Hypothalamus (tissue), 51 donors: ENCODE measurements at places on chromosomes 5 and 9.
A peak's percentile ranks its signal among the peaks of the same experiment; 100 is the strongest.

GRCh38 chr5:38929838-38930237 lies 84.0 kb downstream of the OSMR start:
- DNase-seq = no peak

DNA sequence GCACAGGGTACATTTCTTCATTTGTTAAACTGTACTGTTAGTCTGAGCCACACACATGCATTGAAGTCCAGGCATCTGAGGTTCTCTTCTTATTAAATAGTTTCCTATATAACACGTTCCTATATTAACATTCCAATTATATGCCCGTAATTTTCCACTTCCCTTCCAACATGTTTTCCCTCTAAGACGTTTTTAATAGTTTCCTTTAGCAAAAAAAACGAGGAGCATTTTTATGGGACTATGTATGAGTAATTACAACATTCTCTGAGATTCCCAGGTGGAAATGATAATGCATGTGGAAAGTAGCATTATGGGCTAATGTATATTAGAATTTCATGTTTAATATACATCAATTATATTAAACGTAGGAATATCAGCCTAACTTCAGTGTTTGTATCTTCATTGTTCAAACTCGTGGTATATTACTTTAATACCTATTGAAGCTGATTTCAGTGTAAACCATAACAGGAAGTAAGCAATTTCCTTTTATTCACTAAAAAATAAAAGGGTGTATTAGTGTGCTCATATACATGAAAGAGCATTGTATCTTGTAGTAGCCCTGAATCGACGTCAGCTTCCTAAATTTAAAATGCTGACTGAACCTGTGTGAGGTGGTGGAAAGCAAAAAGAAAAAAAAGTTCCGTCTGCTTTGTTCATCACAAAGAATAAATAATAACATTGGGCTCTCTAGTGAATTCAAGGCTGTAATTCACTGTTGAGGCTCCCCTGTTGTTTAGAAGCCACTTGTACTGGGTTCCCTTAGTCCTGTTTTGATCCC lies 11.3 kb downstream of the SMARCA2 start:
- no peak for DNase-seq

- no peak for DNase-seq
Observed at GRCh38 chr9:82363198-82363597, 374.6 kb downstream of the SPATA31D1 start.

DNA sequence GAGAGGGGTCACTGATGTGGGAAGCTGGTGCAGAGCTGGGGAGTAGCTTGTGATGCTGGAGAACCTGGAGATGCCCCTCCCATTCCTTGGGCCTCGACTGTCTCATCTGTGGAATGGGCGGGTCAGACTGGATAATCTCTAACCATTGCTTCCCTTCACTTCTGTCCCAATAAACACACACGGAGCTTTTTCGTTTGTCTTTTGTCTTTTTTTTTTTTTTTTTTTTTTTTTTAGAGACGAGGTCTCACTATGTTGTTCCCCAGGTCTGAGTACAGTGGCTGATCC lies 36.5 kb downstream of the ALG2 start:
- no peak for DNase-seq

DNA sequence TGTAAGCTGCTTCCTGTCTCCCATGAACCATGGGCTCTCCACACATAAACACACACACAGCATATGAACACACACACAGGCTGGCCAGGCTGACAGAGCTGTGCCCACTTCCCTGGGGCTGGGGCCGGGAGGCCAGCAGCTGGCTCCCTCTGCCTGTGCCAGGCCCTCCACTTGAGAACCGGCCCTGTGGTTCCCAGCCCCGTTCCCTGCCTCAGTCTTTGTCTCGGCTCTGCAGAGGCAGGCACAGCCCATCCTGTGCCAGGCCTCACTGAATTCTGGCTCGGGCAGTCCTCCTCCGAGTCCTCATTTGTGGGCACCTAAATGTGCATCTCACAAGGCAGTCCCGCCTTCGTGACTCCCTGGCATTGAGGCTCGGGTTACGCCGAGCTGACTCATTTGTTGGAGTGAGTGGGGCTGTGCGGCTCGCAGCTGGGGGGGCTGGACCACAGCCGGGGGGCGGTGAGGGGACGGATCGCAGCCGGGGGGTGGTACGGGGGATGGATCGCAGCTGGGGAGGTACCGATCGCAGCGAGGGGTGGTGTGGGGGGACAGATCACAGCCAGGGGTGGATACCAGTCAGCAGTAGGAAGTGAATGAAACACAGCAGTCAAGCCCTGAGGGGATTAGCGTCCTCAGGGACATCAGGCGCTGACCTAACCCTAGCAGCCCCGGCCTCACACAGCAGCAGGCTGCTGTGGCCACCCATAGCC lies 72.3 kb downstream of the PSMB7 start:
- peak; percentile 68 for DNase-seq

GRCh38 chr9:98147582-98147981 lies 28.6 kb upstream of the TRIM14 start:
- no peak for DNase-seq

DNA sequence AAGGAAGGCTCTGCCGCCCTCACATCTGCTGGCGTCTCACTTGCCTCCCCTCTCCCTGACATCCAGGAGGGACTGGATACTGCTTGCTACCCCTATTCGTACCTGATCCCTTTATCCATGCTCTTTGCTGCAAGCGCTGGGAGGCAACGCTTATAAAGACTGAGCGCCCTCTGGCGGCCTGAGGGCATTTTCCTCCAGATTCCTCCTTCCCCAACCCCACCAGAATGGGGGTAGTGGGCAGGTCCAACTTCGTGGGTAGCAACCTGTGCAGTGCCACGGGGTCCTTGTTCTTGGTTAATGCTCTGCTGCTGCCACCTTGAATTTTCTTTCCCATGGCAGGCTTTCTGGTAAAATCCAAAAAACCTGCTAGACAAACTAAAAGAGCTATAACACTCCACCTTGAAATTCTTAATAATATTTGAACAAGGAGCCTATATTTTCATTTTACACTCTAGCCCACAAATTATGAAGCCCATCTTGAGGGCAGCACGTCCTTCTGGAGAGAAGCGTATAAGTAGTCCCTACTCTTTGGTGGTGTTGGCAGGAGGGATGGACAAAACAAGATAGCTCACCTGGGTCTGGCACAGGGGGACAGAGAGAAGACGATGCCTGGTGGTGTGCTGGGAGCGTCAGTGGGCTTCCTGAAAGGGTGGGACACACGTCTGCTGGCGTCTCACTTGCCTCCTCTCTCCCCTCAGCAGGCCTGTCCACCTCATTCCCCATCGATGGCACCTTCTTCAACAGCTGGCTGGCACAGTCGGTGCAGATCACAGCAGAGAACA lies 52.5 kb downstream of the JADE2 start:
- peak; percentile 39 for DNase-seq

GRCh38 chr9:129901993-129902739 lies 66.9 kb downstream of the USP20 start:
- no peak for DNase-seq

DNA sequence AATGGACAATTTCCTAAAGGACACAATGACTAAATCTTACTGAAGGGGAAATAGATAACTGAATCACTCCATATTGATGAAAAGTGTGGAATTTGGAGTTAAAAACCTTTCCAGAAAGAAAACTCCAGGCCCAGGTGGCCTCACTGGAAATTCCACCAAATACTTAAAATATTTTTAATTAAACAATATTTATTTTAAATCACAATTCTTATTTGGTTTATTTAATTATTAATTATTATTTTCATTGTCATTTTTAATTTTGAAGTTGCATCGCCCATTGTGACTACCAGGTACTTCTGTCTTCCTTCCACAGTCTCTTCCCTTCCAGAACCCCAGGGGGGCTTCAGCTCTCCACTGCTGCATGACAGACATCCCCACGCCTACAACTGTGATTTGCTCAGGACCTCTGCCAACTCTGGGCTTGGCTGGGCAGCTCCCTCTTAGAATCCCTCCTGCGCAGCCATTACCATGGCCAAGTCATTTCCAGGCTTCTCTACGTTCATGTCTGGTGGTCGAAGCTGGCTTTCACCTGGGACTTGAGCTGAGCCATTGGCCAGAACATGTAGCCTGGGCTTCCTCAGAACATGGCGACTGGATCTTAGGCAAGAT lies 16.4 kb upstream of the GADD45G start:
- no peak for DNase-seq

DNA sequence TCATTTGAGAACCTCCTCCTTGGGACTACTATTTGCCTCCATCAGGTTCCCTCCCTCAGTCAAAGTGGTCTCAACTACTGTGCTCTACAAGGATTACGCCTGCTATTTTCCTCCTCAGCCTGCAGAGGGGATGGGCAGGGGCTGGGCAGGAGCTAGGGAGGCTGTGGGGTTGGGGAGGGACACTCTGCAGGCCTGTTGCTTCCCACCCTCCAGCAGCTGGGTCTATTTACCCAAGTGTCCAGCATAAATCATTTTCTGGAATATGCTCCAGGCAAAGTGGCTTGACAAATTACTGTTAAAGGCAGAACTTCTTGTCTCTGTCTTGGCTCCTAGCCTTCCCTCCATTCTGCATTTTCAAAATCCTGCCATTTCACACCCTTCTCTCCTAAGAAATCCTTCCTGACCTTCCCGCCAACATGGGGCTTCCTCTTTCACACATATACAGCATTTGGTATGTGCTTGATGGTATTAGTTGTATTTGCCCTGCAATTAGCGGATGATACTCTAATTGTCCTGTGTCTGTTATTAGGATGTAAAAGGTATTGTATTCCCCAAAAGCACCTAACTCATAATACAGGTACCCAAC lies 106.7 kb downstream of the EFNA5 start:
- no peak for DNase-seq

GRCh38 chr5:170006021-170006420 lies 25.7 kb upstream of the INSYN2B start:
- no peak for DNase-seq

DNA sequence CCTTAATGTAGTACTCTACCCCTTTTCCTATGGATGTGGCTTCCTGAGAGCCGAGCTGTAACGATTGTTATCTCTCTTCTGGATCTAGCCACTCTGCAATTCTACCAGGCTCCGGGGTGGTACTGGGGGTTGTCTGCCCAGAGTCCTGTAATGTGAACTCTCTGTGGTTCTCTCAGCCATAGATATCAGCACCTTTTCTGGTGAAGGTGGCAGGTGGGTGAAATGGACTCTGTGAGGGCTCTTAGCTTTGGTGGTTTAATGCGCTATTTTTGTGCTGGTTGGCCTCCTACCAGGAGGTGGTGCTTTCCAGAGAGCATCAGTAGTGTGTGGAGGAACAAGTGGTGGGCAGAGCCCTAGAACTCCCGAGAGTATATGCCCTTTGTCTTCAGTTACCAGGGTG lies 122.1 kb downstream of the GABRG2 start:
- no peak for DNase-seq

DNA sequence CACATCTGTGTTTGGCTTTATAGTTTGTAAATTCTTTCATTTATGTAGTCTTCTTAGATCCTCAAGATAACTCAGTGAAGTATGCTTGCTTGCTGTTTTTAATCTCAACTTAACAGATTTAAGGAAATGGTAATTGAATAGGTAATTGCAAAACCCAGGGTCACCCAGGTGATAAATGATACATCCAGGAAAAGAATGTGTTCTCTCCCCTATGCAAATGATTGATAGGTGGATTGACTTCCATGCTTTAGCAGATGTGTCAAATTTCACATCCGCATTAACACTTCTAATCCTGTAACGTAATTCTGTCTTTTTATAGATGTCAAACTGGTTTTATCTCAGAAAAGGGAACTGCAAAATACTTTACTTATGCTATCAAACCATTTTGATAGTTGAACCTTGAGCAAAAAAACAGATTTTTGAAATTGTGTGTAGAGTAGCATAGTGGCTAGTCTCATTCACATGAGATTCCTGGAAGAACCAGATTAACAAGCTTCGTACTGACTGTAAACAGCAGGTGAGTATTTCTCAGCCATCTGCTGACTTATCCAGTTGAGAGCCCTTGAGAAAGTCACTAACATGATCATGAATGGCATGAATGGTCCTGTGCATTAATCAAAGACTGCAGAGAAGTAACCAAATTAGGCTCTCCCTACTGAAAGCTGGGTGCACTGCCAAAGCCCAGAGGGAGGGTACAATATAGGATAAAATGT lies 86.7 kb upstream of the PAM start:
- no peak for DNase-seq

GRCh38 chr5:55104036-55104772 lies 1.8 kb downstream of the GZMA start:
- DNase-seq = no peak

DNA sequence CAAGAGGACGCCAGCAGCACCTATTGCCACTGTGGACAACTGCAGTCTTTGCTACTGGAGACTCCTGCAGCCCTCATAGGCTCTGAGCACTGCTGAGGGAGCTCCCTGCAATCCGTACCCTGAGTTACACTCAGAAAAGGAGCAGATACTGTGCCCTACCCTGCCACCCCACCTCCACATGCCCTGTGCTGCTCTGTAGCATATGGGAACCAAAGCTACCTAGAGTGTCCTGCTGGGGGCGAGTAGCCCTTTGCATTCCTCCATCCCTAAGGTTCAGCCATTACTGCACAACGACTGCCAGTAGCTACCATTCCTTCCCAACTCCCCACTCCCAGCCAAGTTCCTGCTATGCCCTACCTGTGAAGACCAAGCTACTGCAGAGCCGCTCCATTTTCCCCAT lies 90.2 kb upstream of the SNCAIP start:
- no peak for DNase-seq

GRCh38 chr5:121108725-121109124 lies 644.6 kb downstream of the PRR16 start:
- no peak for DNase-seq

DNA sequence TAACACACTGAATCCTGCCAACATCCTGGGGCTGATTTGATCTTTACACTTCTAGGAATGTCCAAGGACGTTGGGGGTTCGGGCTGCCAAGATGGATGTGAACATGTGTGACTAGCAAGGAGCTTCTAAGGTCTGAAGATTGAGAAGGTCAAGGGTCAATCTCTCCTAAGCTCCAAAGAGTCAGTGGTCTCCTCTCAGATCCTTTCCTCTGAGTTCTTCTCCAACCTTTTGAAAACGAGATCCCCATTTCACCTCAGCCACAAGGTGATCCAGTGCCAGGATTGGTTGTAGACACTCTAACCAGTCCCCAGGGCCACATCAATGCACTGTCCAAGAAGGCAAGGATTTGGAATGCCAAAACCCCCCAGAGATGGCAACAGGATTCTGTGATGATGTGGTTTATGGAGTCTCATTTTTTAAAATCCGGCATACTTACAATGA lies 266.8 kb downstream of the NDUFS4 start:
- DNase-seq = no peak

- DNase-seq = no peak
Observed at GRCh38 chr5:177483994-177484901, 10.8 kb upstream of the DBN1 start.

DNA sequence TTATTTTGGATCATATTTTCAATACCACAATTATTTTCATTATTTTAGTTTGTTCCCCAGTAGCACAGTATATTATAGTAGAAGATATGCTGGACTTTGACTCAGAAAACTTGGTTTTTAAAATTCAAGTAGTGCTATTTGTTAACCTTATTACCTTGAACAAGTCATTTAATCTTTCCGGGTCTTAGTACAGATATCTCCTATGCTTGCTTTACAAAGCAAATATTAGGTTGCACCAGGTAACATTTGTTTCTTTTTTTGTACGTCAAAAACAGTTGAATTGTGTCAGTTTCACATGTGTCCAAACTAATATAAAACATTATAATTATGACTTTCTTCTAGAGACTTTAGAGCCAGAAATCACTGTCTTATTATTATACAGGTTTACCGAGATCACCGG lies 338.1 kb downstream of the ARL15 start:
- DNase-seq = no peak
